ENCODE measurements at places on chromosomes 2 and 18. TPM values are rescaled to one million over a fixed set of nuclear protein-coding genes. Genes with fewer than 3 reads are reported as not detected.
A peak's percentile ranks its signal among the peaks of the same experiment; 100 is the strongest.

The FTCDNL1 gene
- 2.0 TPM for total RNA-seq

The HES6 gene
- total RNA-seq: 32.0 TPM

The ACKR3 gene
- 11.3 TPM for total RNA-seq

The KHK gene
- 8.8 TPM for total RNA-seq

The NT5DC4 gene
- total RNA-seq: not detected

The GORASP2 gene
- 74.4 TPM for total RNA-seq

The CABLES1 gene
- 9.4 TPM for total RNA-seq

The PREPL gene
- 32.4 TPM for total RNA-seq

The RNU2-63P gene
- 5.0 TPM for total RNA-seq

The SNTG2 gene
- total RNA-seq: 2.0 TPM

The CXCR4 gene
- total RNA-seq: 8.1 TPM

The TTR gene
- 1.9 TPM for total RNA-seq

The IL36B gene
- total RNA-seq: not detected

The FEV gene
- total RNA-seq: 3.9 TPM

DNA sequence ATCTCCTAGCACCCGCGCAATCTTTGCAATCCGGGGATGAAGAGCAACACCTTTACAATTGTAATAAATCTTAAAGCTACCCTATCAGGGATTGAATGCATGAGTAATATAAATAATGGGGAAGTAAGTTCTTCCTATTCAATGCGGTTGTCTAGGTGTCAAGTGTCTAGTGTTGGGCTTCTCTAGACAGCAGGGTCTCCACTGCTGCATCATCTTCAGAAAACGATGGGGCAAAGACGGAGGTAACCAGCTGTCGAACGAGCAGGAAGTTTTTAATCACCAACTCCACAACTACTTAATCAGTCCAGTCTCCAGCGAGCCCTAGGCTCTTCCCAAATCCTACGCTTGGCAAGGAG is 573 bp downstream of the STAM2 start:
- no peak for DNase-seq

- no peak for DNase-seq
Measured at GRCh38 chr2:236550701-236551465, 18.7 kb upstream of the ACKR3 start.

GRCh38 chr2:241680827-241681599 is 5.6 kb downstream of the DTYMK start:
- no peak for DNase-seq

DNA sequence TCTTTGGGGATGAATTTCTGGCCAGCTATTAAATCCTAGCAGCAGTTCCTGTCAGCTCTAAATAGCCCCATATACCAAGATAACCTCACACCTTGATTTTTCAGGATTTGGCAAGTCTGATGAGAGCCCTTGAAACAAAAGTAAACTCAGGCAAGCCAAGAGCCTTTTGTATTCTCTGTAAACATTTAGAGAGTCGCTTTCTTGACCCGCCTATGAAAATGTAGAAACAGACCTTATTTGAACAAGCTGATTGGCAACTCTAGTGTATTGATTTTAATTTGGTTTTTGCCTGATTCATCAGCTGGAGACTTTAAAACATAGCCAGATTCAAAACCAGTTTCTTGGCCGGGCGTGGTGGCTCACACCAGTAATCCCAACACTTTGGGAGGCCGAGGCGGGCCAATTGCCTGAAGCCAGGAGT is 43.4 kb downstream of the CABLES1 start:
- DNase-seq: no peak

DNA sequence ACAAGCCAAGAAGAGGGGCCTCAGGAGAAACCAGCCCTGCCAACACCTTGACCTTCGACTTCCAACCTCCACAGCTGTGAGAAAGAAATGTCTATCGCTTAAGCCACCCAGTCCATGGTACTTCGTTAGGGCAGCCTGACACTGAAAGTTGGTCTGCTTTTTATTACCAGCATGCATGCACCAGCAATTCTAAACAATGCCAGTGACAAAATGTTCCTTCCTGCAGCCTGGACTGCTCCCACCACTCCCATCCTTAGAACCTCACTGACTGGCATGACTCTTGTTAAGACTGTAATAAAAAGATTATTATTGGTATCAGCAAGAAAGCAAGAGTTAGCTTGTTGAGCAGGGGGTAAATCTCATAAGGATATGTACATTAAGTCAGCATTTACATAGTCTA is 33.6 kb downstream of the TMEM177 start:
- DNase-seq: no peak

- no peak for DNase-seq
Measured at GRCh38 chr2:152415796-152416195, 80.8 kb downstream of the FMNL2 start.

DNA sequence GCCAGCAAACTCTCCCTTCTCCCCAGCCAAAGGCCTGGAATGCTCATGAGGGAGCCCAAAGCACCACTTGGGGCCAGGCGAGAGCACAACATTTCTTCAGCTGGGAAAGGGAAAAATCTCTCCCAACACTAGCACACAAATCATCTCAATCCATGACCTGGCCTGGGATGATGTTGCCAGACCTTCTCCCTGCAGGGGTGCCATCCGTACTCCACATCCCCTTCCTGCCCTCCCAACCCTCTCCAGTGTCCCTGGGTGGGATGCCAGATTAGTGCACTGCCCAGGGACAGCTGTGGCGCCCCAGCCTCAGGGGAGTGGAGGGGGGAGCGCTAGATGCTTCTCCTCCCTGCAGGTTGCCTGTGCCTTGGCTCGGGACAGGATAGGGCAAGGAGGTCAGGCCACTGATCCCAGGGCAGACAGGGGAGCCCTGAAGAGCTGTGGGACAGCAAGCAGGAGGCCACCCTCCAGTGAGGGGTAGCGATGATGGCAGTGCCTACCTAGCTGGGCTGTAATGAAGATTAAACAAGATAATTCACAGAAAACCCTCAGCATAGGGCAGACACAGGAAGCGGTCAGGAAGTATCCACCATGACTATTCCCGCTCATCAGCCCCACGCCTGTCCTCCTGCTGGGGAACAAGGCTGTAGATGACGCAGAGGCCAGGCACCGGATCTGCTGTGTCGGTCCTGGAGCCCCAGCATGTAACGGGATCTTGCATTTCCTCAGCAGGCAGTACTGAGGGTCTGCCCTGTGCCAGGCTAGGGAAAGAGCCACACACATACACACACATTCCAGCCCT is 31.1 kb downstream of the SERTAD2 start:
- no peak for DNase-seq

- DNase-seq: no peak
Measured at GRCh38 chr2:226794751-226795171, 4.9 kb downstream of the IRS1 start.

DNA sequence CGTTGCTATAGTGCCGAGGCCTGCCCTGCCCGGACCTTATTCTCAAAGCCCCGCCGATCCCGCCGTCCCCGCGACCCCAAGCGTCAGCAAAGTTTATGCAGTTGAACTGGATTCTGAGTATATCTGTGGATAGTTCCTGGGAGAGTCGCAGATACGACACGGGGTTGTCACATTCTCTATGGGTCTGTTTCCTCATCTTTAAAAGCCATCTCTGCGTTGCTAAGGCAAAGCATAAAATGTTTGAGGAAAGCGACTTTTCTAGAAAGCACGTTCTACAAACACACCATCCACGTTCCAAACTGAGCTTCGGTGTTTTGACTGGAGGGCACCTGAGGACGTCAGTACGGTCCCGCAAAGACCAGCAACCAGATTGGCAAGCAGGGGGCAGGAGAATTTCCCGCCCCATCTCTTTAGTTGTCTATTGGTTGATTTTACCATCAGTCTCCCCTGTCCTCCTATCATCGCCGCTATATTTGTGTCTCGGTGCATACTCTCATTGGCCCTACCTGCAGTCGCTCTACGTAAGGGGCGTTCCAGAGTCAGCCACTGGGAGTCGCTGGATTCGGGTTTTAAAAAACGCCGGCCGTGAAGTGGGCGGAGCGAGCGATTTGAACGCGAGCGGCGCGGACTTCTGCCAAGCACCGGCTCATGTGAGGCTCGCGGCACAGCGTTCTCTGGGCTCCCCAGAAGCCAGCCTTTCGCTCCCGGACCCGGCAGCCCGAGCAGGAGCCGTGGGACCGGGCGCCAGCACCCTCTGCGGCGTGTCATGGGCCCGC is at the start of gene CENPA:
Gene CENPA, plus strand, starts transcription at position 626 of the 776 bp plus-strand sequence. Its CDS starts 141 bp downstream, at position 767.
- peak; percentile 97 for DNase-seq

- no peak for DNase-seq
Measured at GRCh38 chr18:6249788-6250187, 164.9 kb downstream of the L3MBTL4 start.

GRCh38 chr2:84940088-84940470 is 30.9 kb upstream of the KCMF1 start:
- DNase-seq: no peak

DNA sequence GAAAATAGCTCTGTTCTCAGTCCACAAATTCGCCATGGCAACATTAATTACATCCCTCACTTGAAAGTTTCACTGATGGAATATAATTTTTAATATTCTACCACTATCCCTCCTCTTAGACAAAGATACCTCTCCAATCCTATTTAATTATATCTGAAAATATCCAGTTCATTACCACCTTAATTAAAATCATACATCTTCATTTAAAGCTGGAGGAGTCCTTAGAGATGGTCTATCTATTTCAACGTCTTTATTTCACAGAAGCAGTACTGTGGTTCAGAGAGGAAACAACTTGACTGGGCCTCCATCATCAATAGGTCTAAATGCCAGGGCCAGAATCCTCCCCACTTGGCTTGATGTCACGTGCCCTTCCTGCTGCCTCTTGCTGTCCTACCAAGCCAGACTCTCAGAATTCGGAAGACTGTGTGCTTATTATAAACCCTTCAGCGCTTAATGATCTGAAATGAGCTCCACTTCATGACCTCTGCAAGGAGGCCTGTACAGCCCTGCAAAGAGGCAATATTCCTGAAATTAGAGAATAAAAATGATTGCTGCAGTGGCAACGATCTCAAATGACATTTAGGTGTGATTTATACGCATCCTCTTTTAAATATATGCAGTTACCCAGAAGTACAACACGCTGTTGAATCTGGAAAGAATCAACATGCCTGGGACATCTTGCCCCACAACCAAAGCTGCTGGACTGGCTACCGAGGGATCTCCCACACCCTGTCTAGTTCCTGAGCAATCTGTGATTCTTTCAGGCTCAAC is 146.3 kb downstream of the TMEM163 start:
- DNase-seq: no peak

GRCh38 chr2:144198116-144198515 is 321.8 kb downstream of the ZEB2 start:
- DNase-seq: no peak

DNA sequence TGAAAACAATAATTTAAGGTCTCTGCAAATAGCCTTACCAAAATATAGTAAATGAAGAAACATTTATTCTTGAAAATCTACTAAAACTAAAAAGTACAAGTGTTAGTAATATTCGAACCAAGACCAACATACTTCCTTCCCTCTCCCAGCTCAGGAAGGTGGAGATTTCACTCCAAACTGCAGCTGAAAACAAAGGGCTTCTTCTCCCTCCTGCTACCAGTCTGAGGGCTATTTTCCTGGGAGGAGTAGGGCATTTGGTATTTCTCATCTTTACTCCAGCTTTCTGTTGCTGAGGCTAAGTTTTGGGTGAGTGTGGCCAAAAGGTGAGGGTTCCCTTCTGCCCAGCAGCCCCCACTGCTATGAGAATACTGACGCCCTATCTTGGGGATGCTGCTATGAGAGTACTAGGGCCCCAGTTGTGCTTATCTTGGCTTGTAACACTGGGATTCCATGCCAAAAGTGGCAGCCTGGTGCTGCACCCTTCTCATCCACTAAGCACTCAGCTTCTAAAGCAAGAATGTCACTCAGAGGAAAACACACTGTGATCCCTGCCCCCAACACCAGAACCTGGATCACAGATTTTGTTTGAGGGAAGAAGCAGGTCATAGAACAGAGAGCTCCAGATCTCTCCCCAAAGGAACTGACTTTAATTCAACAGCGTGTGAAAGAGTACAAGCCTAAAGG is 130.7 kb upstream of the KLF7 start:
- no peak for DNase-seq

- DNase-seq: no peak
Measured at GRCh38 chr2:58635801-58636375, 394.8 kb upstream of the FANCL start.

- peak; percentile 47 for DNase-seq
Measured at GRCh38 chr18:45449418-45450227, 165.7 kb upstream of the SLC14A2 start.

GRCh38 chr2:70753902-70754301 is 14.1 kb downstream of the ADD2 start:
- DNase-seq: no peak

DNA sequence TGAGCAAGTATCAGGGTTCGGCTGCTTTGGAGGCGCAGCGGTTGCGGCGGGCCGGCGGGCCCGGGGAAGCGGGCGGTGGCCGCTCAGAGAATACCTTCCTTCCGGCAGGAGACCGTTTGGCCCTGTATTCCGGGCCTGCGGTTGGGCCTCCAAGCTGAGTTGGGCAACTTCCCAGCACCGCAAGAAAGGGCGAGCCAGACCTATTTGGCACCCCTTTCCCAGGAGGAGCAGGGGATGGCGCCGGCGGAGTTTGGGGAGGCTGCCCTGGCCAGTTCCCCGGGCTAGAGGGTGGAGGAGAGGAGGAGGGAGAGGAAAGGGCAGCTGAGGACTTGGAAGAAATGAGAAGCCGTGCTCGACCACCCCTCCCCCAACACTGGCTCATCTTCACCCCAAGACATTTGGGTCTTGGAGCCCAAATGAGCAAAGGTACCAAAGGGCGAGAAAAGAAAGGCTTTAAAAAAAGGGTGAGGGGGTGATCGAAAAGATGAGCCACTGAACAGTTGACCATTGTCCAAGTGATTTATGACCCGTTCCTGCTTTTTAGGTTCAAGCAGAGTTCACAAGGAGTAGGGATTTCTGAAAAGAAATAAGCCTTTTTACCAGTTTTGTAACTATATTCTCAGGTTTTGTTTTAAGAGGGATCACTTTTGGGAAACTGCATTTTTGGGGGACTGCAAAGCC is 8.4 kb downstream of the HOXD3 start:
- no peak for DNase-seq

- DNase-seq: no peak
Measured at GRCh38 chr2:180050246-180050645, 43.1 kb upstream of the CWC22 start.

GRCh38 chr18:35041815-35042387 is 688 bp downstream of the MAPRE2 start:
- peak; percentile 35 for DNase-seq

DNA sequence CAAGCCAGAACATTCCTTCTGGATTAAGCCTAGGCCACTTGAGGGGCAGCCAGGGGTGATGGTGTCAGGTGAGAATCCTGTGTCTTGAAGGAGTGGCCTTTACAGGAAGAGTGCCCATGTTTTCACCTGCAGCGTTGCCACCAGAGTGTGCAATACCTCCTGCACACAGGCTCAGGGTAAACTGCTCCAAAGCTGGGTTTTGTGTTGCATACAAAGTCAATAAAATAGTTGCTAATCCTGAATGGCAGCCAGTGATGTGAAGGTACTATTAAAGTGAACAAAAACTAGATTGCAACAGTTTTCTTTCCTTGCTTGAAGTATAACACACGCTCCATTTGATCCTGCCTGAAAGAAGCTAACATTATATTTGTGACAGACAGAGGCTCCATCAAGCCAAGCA is 64.4 kb upstream of the NRP2 start:
- DNase-seq: no peak

- no peak for DNase-seq
Measured at GRCh38 chr2:17232776-17233556, 285.3 kb downstream of the RAD51AP2 start.

Data from left colon (tissue), 2 donors.